ENCODE measurements at places on chromosomes 16 and 17. TPM values are rescaled to one million over a fixed set of nuclear protein-coding genes. Genes with fewer than 3 reads are reported as not detected.

SEPTIN1 gene
- total RNA-seq: 133 TPM

TAC4 gene
- total RNA-seq: not detected

ABCA5 gene
- total RNA-seq: 14.3 TPM

GLIS2 gene
- 0.12 TPM for total RNA-seq

DERL2 gene
- 46.4 TPM for total RNA-seq

PRAC2 gene
- total RNA-seq: not detected

KCNH4 gene
- 0.35 TPM for total RNA-seq

MYOCD gene
- not detected for total RNA-seq

SOCS1 gene
- total RNA-seq: 45.6 TPM

TBC1D3D gene
- total RNA-seq: 0.26 TPM

CDRT15 gene
- not detected for total RNA-seq

ITGB4 gene
- 1.0 TPM for total RNA-seq

GRAPL gene
- total RNA-seq: 3.4 TPM

NEURL4 gene
- total RNA-seq: 22.5 TPM

MT4 gene
- not detected for total RNA-seq

CRAMP1 gene
- total RNA-seq: 11.3 TPM

CMTM2 gene
- total RNA-seq: not detected

ZNF768 gene
- 8.3 TPM for total RNA-seq

ITPRIPL2 gene
- 0.17 TPM for total RNA-seq

MT1E gene
- total RNA-seq: 12.4 TPM

BRIP1 gene
- 12.9 TPM for total RNA-seq

SMIM22 gene
- not detected for total RNA-seq

LCAT gene
- total RNA-seq: 9.1 TPM

TTLL6 gene
- not detected for total RNA-seq

TEKT3 gene
- total RNA-seq: not detected

NTN3 gene
- total RNA-seq: not detected

HSD11B2 gene
- total RNA-seq: 1.1 TPM

B4GALNT2 gene
- 0.02 TPM for total RNA-seq

CTRB1 gene
- total RNA-seq: not detected

PRKAR1A gene
- total RNA-seq: 151 TPM

LITAFD gene
- total RNA-seq: not detected

PMP22 gene
- not detected for total RNA-seq

CLEC18C gene
- total RNA-seq: 0.27 TPM

SCGB1C2 gene
- not detected for total RNA-seq

DNAH3 gene
- not detected for total RNA-seq

SSTR5 gene
- not detected for total RNA-seq

NDRG4 gene
- total RNA-seq: 3.6 TPM

PRSS8 gene
- total RNA-seq: not detected

Measured in activated naive CD4-positive, alpha-beta T cell treated with anti-CD3 and anti-CD28 coated beads for 36 hours (primary cell).